Common myeloid progenitor, CD34-positive (primary cell): ENCODE measurements at places on chromosomes 6 and 20.
A peak's percentile ranks its signal among the peaks of the same experiment; 100 is the strongest.

DNA sequence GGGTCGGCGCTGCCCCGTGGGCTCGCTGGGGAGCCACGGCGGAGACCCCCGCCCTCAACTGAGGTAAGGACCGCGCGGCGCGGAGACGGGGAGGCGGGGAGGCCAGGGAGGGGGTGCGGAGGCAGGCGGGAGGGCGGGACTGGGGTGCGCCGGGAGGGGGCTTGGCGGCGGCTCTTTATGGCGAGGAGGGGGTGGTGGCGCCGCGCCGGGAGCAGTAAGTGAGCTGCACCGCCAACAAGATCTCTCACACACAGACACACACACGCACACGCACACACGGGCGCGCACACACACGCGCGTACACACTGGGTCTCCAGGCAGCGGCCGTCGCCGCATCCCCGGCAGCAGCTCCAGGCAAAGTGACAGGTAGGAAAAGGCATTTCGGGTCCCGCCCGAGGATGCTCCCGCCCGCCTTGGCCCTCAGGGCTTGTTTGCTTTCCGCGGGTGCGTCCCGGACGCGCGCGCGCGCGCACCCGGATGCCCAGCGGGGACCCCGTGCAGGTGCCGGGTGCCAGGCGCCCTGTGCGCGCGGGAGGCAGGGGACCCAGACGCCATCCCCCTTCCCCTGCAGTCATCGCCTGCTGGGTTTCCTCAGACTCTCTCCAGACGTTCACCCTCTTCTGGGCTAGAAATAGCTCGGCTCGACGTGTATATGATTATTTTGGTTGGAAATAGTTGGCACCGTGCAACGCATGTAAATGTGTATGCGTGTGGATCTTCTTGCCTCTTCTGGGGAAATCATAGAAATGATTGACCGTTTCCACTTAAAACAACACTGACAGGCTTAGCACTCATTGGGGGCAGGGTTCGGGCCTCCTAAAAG, at the start of gene PLCB4:
TSS of gene PLCB4 (plus strand) at position 247 of the 823 bp plus-strand sequence. CDS start 238,728 bp downstream, outside the sequence.
- peak; percentile 56 for DNase-seq

DNA sequence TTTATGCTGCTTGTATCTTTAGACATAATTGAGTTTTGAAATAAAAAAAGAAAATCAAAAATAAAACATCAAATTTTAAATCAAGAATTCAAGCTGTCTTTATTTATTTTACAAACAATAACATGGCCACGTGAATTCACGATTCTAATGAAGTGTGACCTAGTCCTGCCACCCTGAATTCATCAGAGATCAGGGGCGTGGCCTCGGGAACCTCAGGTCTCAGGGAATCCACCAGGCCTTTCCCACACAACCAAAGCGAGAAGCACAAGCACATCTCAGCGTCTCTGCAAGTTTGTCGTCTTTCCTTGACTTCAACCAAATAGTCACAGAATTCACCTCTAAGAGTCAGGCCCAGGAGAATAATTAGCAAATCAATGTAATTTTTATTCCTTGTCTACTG, 107.9 kb downstream of the DACT2 start:
- no peak for DNase-seq

- no peak for DNase-seq
These were observed 67.4 kb upstream of the TOP1 start for GRCh38 chr20:40961176-40961575.

- DNase-seq, result no peak
These were observed 54.0 kb upstream of the IPCEF1 start for GRCh38 chr6:154410619-154411072.

DNA sequence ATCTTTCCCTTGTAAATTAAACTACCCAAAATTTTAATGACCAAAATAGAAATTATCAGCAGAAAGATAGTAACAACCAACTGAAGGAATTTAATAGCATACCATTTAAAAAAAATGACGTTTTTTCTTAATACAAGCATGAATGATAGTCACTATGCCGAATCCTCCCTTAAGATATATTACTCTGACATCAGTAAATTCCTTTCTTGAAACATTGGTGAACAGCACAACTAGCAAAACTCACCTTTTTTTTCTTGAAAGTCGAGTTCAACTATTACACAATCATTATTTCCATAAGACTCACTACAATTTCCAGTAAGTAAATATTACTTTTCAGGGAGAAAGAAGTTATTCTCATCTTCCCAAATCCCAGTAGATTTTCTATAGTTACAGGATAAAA, 433.2 kb downstream of the GRIK2 start:
- no peak for DNase-seq

GRCh38 chr20:32583581-32584070, 1.5 kb downstream of the NOL4L start:
- DNase-seq, result no peak
